ENCODE measurements at places on chromosomes 1 and 21.
A peak's percentile ranks its signal among the peaks of the same experiment; 100 is the strongest.

GRCh38 chr1:53153752-53154151, 11.3 kb upstream of the SLC1A7 start:
- no peak for DNase-seq

DNA sequence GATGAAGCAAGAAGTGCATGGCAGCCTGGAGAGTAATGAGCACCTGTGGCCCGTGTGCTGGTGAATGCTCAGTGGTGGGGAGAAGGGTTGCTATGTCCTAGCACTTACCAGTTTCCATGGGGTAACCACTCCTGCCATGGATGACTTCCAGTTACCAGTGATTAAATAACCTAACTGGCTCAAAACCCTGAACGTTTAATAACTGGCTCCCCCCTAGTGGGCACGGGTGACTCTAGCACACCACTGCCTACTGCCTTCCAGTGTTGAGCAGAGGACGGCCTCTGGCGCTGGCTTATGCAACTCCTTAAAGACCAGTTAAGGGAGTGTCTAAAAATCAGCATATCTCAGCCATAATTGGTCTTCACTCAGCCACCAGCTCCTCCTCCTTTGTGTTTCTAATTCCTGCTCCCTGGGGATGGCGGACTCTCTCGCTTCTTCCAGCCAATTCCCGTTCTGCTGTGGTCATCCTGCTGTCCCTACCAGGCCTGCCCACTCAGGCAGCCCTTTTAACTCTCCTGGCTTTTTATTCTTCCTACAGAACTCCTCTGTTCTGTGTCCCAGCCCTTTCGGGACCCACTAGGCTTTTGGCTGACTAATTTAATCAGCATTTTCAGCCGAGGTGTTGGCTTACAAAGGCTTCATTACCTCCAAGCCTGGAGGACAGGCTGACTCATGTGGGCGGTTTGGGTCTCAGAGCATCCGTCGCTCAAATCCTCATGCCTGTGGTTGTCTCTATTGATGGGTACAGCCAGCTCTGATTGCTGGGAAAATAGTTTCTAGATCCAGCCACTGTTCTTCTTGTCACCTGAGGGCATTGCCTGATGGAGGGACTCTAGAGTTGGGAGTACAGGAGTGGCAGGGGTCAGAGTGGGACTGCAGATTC, 332.4 kb downstream of the CAMTA1 start:
- DNase-seq: no peak

GRCh38 chr1:175155936-175156335, 36.6 kb downstream of the KIAA0040 start:
- DNase-seq: no peak

- DNase-seq: no peak
Observed at GRCh38 chr1:164748253-164748899, 189.4 kb downstream of the PBX1 start.

DNA sequence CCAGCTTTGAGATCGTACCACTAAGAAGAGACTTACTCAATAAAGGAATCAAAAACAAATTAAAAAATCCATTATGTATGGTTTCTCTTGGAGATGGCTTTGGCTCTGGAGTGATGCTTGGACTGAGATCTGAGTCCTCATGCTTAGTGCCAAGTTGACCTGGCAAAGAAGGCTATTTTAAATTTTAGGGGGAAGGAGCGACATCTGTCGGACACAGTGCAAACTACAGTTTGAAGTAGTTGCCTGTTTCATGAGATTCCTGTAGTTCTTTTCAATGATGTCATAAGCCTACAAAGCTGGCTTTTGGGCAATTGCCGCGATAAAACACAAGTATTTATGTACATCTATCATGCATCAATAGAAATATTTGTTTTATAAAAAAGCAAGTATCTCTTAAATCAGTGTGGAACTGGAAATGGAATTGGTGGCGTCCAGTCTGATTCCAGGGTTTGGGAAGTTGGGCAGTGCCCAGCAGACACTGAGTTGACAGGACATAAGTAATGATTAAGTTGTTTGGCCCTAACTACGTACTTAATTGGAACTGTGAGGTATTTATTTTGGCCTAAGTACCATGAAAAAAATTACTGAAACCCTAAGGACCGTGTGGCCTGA, 50.0 kb downstream of the TBCE start:
- peak; percentile 77 for DNase-seq

DNA sequence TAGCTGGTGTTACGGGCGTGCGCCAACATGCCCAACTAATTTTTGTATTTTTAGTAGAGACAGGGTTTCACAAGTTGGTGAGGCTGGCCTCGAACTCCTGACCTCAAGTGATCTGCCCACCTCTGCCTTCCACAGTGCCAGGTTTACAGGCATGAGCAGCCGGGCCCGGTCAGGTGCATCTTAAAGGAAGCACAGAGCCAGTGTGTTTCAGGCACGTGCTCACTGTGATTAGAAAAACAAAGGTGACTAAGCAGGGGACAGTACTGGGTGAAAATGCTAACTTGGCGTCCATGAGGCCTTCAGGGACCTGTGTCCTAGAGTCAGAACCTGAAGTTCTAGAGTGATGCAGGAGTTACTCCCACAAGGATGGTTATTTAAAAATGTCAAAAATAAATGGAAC, 60.0 kb upstream of the GJA8 start:
- DNase-seq: no peak

- DNase-seq: no peak
Observed at GRCh38 chr1:83800066-83800465, 198.9 kb downstream of the TTLL7 start.

DNA sequence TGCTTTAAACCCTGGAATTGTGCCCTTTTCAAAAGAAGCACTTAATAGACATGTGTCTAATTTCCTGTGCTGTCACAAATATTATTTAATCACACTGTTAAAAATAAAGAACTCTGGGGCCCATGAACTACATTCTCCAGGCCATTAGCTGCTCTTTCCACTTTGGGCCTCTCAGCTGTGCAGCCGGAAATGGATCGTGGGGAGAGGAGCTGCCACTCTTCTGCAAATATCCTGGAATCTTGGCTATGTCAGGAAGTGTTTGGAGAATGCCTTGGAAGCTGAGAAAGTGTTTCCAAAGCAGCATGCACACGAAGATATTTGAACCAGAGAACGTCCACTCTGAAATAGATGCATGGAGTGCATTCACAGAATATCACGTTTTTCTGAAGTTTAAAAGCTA, 27.5 kb upstream of the VPS26C start:
- DNase-seq: no peak

- no peak for DNase-seq
Observed at GRCh38 chr1:54653036-54653435, 11.4 kb downstream of the MROH7 start.

DNA sequence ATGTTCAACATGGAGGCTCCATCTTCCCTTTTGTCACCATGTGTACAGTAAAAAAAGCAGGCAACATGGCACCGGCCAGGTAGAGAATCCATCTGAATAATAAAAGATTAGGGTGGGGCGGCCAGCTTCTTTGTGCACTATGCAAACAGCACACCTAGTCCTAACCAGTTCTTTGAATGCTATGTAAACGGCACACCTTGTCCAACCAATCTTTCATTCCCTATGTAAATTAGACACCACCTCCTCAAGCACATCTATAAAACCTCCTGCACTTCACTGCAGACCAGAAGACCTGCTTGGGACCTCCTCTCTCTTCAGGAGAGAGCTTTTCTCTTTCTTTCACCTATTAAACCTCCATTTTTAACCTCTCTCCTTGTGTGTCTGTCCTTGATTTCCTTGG, 28.2 kb downstream of the TFB2M start:
- no peak for DNase-seq

GRCh38 chr1:15928971-15929965, 46.6 kb downstream of the ZBTB17 start:
- DNase-seq: no peak

- no peak for DNase-seq
Observed at GRCh38 chr1:68254667-68255226, 22.4 kb upstream of the WLS start.

DNA sequence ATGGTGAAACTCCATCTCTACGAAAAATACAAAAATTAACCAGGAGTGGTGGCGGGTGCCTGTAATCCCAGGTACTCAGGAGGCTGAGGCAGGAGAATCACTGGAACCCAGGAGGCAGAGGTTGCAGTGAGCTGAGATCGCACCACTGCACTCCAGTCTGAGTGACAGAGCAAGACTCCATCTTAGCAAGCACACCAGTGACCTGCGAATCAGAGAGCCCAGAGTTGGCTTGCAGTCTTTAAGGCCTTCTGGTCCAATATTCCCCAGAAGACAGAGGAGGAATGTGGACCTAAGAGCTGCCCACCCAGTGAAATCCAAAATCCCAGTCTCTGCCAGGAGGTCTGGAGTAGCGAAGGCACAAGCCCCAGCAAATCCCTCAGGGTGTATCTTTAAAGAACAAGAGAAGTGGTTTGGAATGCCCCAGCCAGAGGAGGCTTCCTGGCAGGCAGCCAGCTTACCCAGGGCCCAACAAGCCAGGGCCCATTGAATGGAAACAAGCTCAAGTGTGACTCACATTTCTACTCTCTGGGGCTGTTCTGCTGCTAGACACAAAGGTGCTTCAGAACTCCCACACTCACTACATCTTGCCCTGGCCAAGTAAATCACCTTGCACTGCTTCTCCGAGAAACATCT, 23.9 kb downstream of the GPR161 start:
- peak; percentile 37 for DNase-seq

- no peak for DNase-seq
Observed at GRCh38 chr1:159828581-159829272, 2.1 kb downstream of the SLAMF8 start.

DNA sequence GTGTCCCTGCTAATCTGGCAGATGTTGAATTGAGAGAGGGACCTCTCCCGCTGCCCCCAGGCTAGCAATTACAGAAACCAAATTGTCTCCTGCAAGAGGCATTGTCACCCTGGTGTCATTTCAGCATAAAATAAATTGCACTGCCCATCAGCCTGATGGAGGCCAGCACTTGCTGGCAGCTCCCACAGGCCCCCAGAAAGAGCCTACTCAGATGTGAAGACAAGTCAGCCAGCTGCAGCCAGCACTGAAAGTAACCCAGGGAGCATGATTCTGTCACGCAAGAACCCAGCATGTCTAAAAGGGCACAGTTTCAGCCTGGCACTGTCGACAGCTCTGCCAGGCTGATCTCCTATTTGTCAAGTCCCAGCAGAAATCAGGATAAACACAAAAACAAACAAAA, 110.3 kb upstream of the CTTNBP2NL start:
- no peak for DNase-seq

DNA sequence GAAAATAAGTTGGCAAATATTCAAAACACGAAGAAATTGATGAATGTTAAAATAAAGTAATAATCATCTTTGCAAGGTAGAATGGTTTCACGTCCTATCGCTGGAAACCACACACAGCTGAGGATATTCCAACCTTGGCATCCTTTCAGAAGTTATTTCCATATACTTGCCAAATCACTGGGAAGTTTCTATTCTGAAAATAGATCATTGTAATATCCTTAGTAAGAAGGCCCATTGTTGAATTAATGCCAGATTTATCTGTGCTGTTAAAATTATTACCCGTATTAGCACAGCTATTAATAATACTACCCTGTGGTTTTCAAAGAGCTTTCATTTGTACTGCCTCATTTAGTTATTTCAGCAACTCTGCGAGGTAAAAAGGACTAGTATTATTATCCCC, 81.1 kb downstream of the OLFM3 start:
- DNase-seq: no peak

DNA sequence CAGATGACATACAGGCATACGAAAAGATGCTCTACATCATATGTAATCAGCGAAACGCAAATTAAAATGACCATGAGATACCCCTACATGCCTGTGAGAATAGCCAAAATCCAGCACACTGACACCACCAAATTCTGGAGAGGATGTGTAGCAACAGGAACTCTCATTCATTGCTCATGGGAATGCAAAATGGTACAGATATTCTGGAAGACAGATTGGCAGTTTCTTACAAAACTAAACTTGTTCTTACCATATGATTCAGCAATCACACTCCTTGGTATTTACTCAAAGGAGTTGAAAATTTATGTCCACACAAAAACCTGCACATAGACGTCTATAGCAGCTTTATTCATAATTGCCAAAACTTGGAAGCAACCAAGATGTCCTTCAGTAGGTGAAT, 52.6 kb downstream of the TM2D1 start:
- DNase-seq: no peak

- DNase-seq: no peak
Observed at GRCh38 chr1:181704546-181704945, 221.2 kb downstream of the CACNA1E start.

DNA sequence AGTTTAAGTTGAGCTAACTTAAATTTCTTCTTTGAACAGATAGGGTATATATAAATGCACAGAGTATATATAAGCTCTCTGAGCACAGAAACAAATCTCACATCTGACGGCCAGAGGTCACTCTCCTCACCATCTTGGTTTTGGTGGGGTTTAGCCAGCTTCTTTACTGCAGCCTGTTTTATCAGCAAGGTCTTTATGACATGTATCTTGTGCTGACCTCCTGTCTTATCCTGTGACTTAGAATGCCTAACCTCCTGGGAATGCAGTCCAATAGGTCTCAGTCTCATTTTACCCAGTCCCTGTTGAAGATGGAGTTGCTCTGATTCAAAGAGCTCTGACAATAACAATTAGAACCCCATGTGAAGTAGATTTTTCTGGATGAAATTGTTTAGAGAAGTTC, 1.6 kb upstream of the MOV10 start:
- no peak for DNase-seq

GRCh38 chr1:108503062-108503733, 53.1 kb downstream of the NBPF6 start:
- DNase-seq: no peak

DNA sequence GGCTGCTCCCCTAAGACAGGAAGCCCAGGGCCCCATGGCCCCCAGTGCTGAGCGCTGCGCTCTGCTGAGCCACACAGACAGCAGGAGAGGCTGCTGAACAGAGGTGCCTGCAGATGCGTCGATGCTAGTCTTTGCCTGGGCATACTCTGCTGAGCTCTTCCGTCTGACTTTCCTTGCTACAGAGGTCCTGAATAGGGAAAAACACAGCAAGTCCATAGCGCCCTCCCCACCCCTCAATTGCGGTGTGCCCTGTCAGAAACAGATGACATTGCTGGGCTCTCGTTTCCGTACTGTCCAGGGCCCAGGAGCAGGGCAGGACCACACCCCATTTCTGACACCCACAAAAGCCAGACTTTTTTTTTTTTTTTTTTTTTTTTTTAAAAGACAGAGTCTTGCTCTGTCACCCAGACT, 252.5 kb downstream of the SDCCAG8 start:
- no peak for DNase-seq

- DNase-seq: no peak
Observed at GRCh38 chr1:56074007-56074651, 505.2 kb downstream of the PLPP3 start.

GRCh38 chr1:45755697-45756096, 5.2 kb upstream of the IPP start:
- no peak for DNase-seq
